Non-pigmented ciliary epithelial cell (primary cell): ENCODE measurements at places on chromosomes 7 and 10.
A peak's percentile ranks its signal among the peaks of the same experiment; 100 is the strongest.

DNA sequence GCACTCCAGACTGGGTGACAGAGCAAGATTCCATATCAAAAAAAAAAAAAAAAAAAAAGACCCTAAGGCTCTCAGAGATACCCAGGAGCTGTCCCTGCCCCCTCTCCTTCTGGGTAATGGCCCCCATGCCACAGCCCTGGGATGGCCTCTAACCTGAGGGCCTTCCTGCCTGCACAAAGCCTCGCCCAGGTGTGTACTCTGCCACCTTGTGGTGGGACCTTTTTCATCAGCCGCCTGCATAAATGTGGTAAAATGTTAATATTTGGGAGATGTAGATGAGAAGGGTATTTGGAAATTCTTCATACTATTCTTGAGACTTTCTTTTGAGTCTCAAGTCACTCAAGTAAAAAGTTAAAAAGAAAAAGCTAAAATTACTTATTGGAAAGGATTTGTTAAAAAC lies 46.3 kb upstream of the RNF216 start:
- DNase-seq: no peak

DNA sequence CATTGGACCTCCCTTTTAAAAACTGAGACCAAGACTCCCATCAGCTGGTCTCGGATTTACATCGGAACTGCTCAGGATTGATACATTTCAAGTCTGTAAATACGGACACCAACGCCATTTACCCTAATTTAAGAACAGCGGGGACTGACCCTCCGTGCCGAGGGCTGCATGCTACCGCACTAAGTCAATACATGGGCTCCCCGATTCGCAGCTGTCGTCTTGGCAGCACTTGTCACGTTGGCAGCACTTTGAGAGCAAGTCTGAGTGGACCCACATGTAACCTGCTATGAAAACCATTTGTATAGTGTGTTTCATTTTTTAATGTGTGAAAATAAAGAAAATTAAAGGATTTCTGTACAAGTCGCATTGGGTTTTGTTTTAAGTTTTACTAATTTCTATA lies 83.4 kb downstream of the EZH2 start:
- DNase-seq: no peak

- no peak for DNase-seq
Observed at GRCh38 chr10:70523057-70523456, 44.5 kb downstream of the PALD1 start.

- no peak for DNase-seq
Observed at GRCh38 chr7:94556028-94556427, 46.4 kb downstream of the CASD1 start.

- no peak for DNase-seq
Observed at GRCh38 chr7:45089341-45089891, 647 bp upstream of the NACAD start.

GRCh38 chr10:42783181-42783549 lies 570 bp downstream of the BMS1 start:
- peak; percentile 60 for DNase-seq

GRCh38 chr10:34995925-34996324 lies 94.2 kb downstream of the CUL2 start:
- DNase-seq: no peak

DNA sequence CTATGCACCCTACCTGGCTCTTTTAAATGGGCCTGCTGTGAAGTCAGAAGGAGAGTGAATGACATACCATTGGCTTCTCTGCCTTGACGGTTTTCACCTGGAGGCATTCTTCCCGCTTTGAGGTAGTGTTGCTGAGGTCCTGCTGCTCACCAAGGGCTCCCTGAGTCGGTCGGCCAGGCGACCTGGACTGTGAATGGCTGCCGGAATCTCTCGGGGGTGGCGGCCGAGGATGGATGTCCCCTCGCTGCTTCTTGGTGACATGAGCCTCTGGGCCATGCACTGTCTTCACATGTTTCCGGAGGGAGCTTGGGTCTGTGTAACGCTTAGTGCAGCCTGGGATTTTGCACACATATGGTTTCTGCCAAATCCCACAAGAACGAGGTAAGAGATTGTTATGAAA lies 264.7 kb downstream of the GLI3 start:
- no peak for DNase-seq

- DNase-seq: no peak
Observed at GRCh38 chr10:91311601-91312381, 91.3 kb downstream of the PCGF5 start.

DNA sequence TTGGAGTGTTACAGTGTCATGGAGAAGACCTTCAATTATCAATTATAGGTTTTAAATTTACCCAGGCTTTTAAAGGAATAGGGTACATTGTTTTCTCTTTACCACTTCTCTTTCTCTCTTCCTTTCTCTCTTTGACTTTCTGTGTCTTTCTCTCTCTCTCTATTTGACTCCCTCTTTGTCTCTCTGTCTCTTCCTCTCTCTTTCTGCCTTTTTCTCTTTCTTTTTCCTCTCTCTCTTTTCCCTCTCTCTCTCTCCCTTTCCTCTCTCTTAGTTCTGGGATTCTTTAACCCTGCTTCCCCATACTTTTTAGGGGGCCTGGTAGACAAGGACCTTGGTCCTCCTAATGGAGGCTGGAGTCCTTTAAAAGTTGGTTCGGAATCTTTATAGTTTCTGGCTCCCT lies 15.9 kb upstream of the GHITM start:
- DNase-seq: no peak

GRCh38 chr7:157396316-157397035 lies 59.7 kb downstream of the DNAJB6 start:
- DNase-seq: no peak

- DNase-seq: no peak
Observed at GRCh38 chr7:81845744-81846241, 75.9 kb upstream of the HGF start.

GRCh38 chr7:74617180-74617744 lies 40.3 kb upstream of the GTF2I start:
- DNase-seq: no peak

DNA sequence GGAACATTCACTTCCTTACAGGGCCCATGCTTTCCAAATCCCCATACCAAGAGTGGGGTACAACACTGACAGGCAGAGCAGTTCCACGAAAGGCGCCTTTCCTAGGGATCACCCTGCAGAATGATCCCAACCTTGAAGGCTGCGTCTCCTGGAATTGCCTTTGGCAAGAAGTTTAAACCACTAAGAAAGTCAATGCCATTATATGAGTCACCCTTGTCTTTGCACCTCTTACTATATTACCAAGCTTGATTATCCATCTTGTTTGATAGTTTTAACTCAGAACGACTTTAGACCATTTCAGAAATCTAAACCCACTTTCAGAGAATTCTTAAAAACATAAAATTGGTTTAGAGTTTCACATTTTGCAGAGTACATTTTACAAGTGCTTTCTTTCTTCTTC lies 282.1 kb downstream of the ARHGAP12 start:
- no peak for DNase-seq

DNA sequence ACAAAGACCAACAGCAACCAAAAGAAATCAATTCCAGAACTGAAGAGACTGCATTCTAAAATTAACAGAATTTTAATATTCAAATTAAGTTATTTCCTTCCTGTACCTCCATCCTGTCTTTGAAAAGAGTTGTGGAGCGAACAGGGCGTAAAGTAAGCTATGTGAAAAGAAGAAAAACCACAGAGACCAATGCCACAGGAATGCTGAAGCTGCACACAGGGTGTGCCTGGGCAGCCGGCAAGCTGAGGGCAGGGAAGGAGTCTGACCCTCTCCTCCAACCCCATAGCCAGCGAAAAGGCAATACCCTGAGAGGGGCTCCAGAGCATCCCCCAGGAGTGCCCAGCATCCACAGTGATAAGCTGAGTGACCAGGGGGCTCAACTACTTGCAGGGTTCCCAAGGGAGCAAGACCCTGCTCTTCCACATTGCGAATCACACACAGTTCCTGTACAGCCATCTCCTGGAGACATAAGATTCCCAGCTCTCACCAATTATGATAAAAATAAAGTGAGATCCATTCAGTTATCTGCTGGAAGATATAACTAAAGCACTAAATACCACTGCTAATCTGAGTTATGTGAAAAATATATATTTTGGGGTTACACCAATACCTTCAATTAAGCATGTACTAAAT lies 93.8 kb downstream of the PARD3 start:
- no peak for DNase-seq

GRCh38 chr10:97102441-97102840 lies 83.3 kb downstream of the SLIT1 start:
- no peak for DNase-seq

- DNase-seq: peak; percentile 2
Observed at GRCh38 chr7:37211097-37211880, 237.4 kb downstream of the ELMO1 start.

DNA sequence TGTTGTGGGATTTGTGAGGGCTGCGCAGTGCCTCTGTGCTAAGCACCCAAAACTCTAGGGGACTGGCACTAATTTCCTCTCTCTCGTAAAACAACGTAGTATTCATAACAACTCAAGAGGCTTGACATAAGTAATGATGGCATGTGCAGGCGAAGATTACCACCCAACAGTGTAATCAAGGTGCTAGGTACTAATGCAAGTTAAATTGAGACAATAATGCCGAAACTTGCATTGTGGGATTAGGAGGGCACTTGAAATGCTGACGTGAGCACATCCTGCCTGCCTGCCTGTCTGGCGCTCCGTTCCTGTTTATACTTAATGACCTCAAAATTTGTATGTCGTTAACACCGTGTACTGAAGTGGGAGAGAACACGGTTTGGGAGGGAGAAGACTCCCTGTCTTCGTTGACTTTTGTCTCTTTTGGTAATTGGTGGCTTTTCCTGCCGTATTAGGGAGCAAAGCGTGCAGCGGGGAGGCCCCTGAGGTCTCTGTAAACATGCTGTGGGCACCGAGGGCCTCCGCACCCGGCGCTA lies 139.0 kb downstream of the MGMT start:
- DNase-seq: no peak

DNA sequence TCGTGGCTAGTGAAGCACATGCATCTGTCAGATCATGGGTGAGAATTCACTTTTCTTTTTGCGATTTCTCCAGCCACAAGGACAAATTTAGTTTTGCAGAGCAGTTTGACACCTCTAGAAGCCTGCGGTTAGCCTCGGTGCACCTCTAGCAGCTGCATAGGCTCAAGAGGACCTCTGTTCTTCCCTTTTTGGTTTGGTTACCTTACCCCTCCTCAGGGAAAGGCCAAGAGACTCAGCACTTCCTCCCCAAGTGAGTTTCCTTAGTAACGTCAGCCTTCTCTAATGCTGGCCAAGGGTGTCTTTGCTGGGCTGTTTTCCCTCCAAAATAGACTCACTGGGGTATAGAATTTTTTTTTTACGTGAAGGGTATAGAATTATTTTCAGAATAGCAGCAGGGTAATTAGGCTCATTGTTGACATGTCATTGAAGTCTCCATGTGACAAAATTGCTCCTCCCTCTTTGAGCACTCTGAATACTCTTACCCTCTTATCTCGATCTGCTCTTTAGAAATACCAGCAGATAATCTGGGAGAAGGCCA lies 97.8 kb downstream of the AUTS2 start:
- no peak for DNase-seq

DNA sequence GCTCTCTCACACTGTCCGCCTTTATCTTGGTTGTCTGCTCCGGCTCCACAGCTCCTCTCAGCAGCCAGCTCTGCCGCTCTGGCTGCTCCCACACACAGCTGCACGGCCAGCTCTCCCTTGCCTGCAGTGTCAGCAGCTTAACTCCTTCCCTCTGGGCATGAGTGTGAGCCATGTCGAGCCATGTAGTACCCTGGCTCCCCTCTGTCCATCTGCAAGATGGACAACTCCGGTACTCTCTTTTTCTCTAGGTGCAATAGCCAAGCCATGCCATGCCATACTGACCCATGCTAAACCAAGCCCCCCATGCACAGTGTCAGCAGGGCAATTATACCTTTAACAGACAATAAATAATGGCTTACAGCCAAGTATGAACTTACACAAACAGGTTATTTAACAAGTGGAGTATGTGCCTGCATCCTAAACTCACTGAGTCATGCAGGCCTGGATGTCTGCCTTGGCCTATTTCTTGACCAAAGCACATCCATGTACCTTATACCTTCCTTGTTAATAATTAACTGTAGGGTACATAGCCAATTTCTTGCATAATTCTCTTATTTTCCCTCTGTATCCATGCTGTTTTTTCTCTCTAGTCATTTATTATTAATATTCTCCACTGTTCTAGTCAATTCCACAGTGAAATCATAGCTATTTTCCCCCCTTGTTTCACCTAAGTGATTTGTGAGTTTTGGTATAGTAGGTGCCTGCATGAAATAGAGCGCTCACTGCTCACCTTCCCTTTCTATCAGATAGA lies 170.9 kb downstream of the CDK14 start:
- peak; percentile 40 for DNase-seq

DNA sequence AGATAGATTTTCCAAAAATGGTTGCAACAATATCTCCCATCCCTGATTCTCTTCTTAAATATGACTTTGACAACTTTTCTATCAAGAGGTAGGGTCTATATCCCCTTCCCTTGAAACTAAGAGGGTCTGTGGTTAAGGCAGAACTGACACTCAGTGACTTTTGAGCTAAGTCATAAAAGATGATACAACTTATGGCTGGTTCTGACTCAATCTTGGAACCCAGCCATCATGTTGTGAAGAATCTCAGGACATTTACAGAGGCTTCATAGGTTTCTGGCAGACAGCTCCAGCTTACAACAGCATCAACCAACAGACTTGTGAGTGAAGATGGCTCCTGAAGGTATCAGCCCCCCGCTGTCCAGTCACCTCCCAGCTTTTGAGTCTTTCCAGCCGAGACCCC lies 203.5 kb downstream of the RNLS start:
- no peak for DNase-seq

GRCh38 chr7:25031432-25031831 lies 51.5 kb upstream of the OSBPL3 start:
- no peak for DNase-seq

DNA sequence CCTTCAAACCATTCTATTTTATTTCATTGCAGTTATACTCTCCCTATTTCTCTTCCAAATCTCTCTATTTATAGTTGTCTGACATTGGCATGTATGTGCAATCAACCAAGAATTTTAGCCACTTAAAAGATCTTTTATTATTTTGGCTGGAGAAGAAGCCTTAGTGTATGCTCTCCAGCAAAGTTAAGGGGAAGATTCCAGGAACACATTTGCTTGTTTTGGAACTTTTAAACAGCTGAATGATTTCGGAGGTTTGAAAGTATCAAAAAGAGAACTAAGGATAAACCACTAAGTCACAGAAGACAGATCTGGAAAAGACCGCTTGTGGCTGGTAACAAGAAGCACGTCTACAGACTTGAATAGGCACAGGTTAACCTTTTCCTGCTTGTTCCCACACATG lies 182.2 kb upstream of the FZD1 start:
- DNase-seq: no peak

DNA sequence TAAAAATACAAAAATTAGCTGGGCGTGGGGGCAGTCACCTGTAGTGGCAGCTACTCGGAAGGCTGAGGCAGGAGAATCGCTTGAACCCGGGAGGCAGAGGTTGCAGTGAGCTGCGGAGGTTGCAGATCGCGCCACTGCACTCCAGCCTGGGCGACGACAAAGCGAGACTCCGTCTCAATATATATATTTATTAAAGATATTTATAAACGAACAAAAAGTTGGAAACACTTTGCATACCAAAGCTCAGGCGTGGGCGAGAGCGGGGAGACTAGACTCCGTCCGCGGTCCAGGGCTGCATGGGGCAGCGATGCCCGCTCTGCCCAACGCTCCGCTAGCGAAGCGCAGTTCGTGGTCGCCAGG lies 7.9 kb upstream of the CRYGN start:
- DNase-seq: no peak
